NCI-H510A treated with DMSO at 0.1 percent for 48 hours (cell line): ENCODE measurements at places on chromosomes 13 and 19.

GRCh38 chr19:18879579-18880373 is 16.2 kb downstream of the CERS1 start:
- DNase-seq, result no peak

GRCh38 chr13:52118595-52118994 is 10.3 kb downstream of the NEK5 start:
- no peak for DNase-seq

DNA sequence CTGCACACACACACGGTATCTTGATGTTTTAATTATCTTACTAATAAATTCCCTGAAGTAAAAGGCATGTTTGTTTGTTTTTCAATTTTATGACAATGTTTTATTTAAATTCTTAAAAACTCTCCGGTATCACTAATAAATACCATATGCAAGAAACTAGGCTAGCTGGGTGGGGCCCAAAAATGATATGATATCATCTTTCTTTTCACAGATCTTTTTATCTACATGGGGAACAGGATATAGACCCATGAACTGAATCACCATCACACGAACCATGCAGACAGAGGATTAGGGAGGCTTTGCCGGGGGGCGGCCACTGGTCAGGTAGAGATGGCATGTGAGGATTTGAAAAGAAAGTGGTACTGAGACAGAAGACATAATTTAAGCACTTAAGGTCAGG is 266.4 kb downstream of the ENOX1 start:
- no peak for DNase-seq

GRCh38 chr19:46861691-46862502 is 1.1 kb downstream of the ARHGAP35 start:
- DNase-seq, result peak; percentile 32

DNA sequence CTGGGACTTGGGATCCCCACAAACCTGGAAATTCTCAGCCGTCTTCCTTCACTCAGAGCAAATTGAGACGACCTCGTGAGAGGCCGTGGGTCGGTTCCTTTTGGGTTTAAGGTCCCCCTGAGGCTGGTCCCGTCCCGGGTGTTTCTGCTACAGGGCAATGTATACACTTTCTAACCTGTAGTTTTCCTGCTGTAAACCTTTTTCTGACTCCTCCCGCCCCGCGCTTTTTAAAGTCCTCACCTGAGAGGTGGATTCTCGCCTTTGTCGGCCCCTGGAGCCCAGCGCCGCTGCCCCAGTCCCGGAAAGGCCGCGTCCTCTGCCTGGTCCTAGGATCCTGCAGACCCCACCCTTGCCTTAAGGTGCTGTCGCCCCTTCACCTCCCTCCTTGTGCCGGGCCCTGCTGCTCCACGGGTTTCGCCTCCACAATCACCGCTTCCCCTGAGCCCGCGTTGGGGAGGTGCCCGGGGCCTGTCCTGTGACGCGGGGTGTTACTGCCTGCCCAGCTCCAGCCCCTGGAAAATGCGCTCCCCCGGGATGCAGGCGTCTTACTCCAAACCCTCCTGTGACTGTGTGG is 391 bp downstream of the ZNF761 start:
- no peak for DNase-seq

DNA sequence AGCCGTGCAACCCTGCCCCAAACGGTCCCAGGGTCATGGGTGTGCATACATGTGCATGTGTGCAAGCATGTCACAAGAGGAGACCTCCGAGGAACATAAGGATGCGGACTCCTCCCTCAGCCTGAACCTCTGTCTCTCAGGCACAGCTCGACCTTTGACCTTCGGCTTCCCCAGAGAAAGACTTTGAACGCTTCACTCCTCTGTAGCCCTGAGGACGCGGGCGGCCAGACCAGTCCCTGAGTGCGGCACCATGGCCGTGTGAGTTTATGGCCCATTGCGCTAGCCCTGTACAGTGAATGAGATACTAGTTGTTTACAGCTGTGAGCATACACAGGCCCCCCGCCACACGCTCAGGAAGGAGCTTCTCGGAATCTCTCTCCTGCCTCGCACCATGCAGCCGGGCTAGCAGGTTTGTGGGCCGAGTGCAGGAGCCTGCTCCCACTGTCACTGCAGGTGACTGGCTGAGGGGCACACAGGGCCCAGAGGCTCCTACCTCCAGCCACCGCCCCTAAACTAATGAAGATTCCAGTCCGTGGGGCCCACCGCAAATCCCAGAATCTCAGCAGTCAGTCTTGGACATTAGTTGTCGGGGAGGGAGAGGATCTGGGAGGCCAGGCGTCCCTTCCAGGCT is 10.8 kb downstream of the RASA3 start:
- DNase-seq, result no peak

DNA sequence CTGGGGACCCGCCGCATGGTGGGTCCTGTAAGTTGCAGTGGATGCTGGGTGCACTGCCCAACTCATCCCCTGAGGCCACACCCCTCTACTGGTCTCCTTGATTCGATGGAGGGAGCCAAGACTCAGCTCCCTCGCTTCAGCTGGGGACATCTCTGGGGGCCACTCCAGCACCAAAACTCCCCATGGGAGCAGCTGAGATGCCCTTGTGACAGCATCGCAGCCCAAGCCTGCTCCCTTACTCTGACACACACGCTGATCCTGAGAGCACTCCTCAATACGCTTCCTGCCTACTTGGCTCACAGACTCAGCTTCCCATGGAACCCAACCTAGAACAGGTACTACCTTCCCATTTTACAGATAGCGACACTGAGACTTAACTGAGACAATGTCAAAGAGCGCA is 56.2 kb downstream of the PEPD start:
- no peak for DNase-seq

DNA sequence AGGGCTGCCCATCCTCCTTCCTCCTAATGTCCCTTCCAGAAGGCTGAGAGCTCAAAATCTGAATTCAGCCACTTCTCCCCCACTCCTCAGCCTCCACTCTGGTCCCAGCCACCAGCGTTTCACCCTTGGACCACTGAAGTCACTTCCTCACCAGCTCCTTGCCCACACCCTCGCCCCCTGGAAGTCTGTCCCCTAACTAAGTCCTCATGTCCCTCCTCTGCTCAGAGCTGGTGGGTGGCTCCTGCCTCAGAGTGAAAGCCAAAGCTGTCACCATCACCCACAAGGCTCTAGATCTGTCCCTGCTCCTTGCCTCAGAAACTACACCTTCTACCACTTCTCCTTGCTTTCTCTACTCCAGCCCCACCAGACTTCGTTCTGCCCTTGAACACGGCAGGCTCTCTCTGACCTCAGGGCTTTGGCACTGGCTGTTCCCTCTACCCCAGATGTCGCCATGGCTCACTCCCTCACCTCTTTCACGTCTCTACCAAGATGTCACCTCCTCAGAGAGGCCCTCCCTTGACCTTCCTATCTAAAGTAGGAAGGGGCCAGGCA is 1.7 kb downstream of the ERCC1 start:
- DNase-seq, result no peak

GRCh38 chr13:101624210-101624922 is 171.9 kb downstream of the ITGBL1 start:
- DNase-seq, result peak; percentile 0

DNA sequence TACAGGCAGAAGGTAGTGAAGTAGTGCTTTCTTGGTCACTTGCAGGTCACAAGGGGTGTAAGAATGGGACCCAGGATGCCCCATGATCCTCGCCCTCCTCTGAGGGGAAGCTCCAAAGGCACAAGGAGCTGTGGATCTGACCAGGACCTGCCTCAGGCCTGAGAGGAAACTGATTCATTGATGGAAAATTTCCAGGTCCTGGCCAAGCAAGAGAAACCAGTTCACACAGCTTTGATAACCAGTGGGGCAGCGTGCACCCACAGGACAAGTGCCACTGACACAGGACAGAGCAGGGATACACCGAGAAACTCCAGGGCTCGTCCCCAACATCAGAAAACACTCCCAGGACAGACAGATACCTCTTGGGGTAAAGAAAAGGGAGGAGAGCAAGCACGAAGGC is 177.1 kb downstream of the RBM26 start:
- DNase-seq, result no peak

DNA sequence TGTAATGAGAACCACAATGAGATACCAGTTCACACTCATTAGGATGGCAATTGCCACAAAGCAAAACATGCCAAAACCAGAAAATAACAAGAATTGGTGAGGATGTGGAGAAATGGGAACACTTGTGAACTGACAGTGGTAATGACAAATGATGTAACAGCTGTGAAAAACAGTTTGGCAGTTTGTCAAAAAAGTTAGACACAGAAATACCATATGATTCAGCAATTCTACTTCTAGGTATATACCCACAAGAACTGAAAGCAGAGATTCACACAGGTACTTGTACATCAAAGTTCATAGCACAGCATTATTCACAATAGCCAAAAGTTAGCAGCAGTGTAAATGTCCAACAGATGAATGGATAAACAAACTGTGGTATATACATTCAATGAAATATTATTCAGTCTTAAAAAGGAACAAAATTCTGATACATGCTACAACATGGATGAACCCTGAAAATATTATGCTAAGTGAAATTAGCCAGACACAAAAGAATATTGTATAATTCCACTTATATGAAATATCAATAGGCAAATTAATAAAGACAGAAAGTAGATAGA is 96.5 kb downstream of the UGGT2 start:
- DNase-seq, result no peak

DNA sequence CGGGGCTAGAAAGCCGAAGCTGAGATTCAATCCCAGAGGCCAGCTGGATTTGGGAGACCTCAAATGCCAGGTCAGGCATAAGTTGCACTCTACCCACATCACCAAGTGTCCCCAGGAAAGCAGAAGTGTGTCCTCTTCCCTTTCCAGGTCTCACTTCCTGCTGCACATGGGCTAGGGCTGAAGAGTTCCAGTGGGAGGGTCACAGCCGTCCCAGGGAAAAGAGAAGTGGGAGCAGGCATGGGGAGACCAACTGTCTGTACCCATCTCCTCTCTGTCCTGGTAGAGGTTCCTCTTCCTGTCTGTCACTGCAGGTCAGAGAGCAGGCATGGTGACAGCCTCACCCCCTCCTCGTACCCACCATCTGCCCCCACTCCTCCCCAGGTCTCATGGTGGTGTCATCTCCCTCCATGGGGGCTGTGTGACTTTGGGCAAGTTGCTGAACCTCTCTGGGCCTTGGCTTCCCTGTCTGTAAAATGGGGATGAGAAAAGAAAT is 14.8 kb downstream of the AXL start:
- no peak for DNase-seq

GRCh38 chr19:44792281-44792680 is 14.6 kb downstream of the CBLC start:
- peak; percentile 64 for DNase-seq

- DNase-seq, result no peak
These were observed 3.9 kb upstream of the CSNK1G2 start for GRCh38 chr19:1936916-1937610.

DNA sequence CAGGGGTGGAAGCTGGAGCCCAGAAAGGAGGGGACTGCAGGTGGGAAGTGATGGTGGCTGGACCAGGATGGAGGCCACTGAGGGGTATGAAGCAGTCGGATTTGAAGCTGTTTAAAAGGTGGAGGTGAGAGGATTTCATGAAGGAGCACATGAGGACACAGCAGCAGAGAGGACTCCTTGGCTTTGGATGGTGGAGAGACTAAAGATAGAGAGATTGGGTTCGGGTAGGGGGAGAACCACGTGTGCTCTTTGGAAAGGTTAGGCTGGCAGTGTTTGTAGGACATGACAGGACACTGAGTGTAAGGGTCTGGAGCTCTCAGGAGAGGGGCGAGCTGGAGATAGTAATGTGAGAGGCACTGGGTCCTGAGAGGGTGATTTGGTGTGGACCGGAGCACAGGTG is 8.8 kb downstream of the SNRPD2 start:
- no peak for DNase-seq

DNA sequence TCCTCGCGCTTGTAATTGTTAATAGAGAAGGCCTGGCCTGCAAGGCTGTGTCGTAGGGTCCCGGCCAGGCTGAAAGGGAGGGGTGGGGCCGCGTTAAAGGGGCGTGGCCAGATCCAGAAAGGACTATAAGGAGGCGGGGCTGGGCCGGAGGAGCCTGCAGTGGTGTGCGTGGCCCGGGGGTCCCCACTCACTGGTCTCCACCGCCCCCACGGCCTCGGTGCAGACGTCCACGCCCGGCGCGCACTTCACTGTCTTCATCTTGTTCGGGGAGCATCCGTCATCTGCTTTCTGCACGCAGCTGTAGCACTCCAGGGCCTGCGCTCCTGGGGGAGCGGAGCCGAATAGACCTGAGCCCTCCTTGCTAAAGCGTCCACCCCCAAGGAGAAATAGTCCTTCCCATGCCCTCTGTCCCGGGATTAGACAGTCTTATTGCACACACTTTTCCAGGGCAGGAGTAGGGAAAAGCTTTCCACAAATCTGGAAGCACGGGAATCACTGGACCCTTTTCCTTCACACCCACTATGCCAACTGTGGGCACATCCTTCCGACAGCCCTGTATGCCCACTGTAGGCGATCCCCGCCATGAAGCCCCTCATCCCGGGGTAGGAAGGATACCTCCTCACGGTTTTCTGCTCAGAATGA is 1.2 kb downstream of the LYPD3 start:
- DNase-seq, result no peak

- no peak for DNase-seq
These were observed 4.7 kb downstream of the TEX30 start for GRCh38 chr13:102768909-102769308.

DNA sequence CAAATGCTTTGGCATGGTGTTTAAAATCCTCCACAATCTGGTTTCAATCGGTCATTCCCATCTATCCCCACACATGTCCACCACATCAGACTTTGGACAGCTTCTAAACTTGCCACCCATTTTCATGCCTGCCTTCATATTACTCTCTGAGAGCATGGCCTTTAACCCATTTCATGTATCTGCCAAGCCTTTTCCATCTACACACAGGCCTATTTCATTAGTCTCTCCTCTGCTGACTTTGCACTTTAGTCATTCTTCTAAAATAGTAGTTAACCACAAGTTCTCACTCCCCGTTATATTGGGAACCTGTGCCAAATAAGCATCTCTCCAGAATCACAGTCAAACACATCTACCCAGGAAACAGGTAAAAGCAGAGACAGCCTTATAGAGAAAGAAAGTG is 142.2 kb downstream of the MZT1 start:
- no peak for DNase-seq

GRCh38 chr19:46009530-46010510 is 13.0 kb downstream of the PGLYRP1 start:
- peak; percentile 33 for DNase-seq

GRCh38 chr19:35498220-35498619 is 8.0 kb upstream of the KRTDAP start:
- no peak for DNase-seq

DNA sequence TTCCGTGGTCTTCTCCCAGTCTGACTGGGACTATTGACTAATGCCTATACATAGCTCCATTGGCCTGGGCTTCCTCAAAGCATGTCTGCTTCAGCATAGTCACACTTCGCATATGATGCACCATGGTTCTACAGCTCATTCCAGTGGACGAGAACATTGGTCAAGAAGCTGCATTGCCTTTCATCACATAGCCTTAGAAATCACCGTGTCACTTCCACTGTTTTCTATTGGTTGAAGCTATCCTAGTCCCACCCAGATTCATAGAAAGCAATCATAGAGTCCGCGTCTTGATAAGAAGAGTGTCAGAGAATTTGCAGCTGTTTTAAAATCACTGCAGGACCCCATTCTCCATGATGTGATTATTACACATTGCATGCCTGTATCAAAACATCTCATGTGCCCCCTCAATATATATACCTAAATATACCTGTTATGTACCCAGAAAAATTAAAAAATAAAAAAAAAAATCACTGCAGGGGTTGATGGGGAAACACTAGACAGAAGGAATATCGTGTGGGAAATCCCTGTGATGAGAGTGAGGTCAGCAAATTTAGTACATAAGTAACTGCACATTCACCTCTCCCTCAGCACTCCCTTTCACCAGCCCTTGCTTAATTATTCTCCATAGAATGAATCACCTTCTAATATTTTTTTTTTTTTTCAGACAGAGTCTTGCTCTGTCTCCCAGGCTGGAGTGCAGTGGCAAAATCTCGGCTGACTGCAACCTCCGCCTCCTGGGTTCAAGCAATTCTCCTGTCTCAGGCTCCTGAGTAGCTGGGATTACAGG is 2.2 kb upstream of the ARHGAP33 start:
- DNase-seq, result no peak
